ENCODE measurements at places on chromosomes 11 and 22.

- no peak for DNase-seq
Observed at GRCh38 chr22:28935713-28936112, 52.3 kb downstream of the ZNRF3 start.

DNA sequence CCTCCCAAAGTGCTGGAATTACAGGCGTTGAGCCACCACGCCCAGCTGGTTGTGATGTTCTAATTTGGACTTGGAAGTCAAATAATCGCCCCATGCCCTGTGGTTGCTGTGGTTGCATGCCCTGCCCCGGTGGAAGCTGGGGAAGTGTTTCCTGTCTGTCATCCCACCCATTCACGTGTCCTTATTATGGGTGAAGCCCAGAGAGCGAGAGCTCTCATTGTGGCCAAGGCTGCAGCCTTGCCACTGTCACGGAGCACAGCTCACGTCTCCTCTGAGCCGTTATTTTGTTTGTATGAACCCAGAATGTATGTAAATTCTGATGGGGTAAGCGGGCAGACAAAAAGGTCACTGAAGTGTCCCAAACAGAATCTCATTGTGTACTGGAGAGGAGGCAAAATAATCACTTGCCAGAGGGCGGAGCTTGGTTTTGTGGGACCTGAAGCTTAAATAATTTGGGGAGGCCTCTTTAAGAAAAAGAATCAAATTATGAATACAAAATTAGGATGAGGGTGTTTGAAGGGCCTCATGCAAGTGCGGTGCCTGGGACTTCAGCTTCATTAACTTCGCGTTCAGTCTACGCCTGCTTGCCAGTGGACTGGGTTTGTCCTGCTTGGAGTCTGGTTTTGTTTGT is 25.8 kb upstream of the TREH start:
- no peak for DNase-seq

GRCh38 chr11:133825156-133825555 is 20.2 kb downstream of the SPATA19 start:
- DNase-seq = no peak

GRCh38 chr22:16967453-16968217 is 40.4 kb downstream of the GAB4 start:
- DNase-seq = no peak

- DNase-seq = no peak
Observed at GRCh38 chr11:111439901-111440300, 60.8 kb upstream of the POU2AF1 start.

- no peak for DNase-seq
Observed at GRCh38 chr11:96006037-96006436, 82.1 kb upstream of the MTMR2 start.

GRCh38 chr11:15886866-15887265 is 469.5 kb downstream of the SOX6 start:
- DNase-seq = no peak

DNA sequence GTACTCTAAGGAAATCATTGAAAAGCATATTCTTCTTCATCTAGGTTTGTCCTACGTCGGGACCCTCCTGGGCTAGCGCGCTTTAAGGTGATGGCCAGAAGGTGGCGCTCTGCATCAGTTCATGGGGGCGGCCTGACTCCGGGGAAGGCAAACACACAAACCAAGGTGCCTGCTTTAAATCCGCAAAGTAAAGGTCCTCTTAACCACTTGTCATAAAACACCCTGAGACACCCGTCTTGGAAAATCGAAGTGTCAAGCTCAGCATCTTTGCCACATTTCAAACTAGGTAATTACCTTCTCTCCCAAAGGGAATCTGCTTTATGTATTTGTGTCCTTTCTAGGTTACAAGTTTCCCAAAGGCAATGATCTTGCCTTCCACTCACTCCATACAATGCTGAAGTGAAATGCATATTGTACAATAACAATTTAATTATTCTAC is 33.9 kb downstream of the LMO2 start:
- peak; percentile 39 for DNase-seq

GRCh38 chr11:77747381-77747969 is 73.0 kb downstream of the RSF1 start:
- no peak for DNase-seq

GRCh38 chr11:35211952-35212351 is 73.0 kb downstream of the CD44 start:
- DNase-seq = no peak

- DNase-seq = no peak
Observed at GRCh38 chr11:65141896-65142494, 7.7 kb upstream of the SYVN1 start.

DNA sequence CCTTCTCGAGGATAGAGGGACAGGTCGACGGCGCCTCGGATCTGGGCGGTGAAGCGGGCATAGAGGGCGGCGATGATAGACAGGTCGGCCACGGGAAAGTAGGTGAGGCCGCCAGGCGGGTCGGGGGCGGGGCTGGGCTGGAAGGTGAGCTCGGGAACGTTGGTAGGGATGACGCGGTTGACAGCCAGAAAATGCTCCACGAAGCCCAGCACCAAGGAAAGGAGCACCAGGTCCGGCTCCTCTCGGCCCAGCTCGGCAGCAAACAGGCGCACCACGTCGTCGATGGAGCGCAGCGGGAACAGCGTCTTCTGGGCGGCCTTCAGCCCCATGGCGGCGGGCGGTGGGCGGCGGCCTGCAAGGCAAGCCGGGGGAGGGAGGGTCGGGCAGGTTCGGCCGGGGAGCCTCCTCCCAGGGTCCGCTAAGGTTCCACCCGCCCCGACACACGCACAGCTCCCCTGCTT is 540 bp downstream of the MEN1 start:
- no peak for DNase-seq

DNA sequence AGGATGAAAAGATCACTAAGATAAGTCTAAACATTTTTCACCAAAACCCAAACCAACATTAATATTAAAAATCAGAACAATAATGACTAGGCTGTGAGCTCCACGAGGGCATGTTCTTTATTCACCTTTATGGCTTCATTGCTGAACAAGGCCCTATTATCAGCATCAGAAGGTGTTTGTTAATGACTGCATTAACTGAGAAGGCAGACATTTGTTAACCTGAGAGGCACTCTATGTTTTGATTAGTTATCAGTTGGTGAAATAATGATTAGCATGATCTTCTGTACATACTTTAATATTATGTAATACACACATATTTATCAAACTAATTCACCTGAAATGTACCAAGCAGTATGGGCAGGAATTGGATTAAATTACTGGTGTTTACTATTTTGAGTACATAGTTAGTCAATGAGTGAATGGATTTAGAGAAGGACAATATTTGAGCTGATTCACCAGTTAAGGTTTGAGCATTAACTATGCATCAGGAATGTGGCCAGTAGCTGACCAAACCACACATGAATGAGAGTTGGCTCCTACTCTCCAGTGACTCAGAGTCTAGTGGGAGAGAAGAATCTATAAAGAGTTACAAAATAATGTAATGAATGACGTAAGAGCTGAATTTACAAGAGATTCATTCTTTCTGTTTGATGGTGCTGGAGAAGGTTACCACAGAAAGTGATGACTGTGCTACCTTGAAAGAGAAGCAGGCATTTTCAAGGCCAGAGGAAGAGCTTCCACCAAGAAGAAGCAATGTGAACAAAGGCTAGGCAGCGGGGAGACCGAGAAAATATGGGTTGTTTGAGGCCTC is 6.7 kb downstream of the IL18 start:
- peak; percentile 99 for DNase-seq

DNA sequence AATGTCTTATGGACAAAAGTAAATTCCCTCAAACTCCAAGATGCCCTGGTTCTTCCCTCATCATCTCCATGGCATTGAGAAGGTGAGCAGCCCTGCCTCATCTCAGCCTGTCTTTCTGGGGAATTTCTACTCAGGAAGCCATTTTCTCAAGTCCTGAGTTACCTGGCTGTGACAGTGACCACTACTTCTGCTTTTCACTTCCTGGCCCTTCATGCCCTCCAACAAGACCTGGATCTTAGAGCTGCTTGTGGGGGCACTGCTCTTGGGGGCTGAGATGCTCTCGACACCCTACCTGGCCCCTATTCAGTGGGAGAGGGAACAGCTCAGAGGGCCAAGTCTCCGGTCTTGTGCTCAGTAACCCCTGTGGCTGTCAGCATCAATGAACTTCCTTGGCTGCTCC is 5.5 kb upstream of the IGSF22 start:
- no peak for DNase-seq

GRCh38 chr11:34755671-34756070 is 134.8 kb downstream of the EHF start:
- DNase-seq = no peak

- no peak for DNase-seq
Observed at GRCh38 chr11:102604875-102605274, 20.3 kb downstream of the MMP20 start.

GRCh38 chr11:116637766-116638165 is 135.0 kb downstream of the BUD13 start:
- DNase-seq = no peak

- no peak for DNase-seq
Observed at GRCh38 chr22:33274214-33275072, 216.3 kb upstream of the SYN3 start.

DNA sequence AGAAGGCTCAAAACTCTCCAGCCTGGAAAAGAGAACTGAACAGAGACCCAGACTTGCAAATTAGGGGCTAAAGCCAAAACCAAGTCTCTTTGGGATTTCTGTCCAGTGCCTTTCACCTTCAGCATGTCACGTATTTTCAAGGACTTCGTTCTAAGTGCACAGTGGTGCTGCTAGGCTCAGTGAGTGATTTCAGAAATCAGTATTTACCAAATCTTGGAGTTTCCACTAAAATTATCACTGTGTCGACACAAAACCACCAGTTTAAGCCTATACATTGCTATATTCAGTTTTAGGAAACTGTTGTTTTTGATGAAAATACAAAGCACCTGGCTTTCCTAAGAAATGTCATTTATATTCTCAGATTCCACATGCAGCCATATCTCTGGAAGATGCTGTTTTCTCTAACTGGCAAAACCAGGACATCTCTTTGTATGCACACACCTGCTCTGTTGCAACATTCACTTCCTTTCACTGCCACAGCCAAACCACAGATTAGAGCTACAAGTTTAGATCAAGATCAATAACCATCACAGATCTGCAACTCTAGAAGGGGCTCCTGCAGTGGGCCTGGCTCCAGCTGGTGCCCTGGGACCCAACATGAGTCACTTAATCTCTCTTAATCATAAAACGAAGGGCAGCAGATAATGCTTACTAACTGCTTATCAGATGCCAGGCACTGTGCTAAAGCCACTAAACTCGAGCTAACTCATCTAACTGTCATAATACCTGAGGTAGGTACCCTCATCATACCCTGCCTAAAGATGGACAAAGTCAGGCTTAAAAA is 22.3 kb downstream of the SMCO4 start:
- DNase-seq = no peak

GRCh38 chr11:130313383-130314183 is 1.1 kb downstream of the ZBTB44 start:
- peak; percentile 35 for DNase-seq

DNA sequence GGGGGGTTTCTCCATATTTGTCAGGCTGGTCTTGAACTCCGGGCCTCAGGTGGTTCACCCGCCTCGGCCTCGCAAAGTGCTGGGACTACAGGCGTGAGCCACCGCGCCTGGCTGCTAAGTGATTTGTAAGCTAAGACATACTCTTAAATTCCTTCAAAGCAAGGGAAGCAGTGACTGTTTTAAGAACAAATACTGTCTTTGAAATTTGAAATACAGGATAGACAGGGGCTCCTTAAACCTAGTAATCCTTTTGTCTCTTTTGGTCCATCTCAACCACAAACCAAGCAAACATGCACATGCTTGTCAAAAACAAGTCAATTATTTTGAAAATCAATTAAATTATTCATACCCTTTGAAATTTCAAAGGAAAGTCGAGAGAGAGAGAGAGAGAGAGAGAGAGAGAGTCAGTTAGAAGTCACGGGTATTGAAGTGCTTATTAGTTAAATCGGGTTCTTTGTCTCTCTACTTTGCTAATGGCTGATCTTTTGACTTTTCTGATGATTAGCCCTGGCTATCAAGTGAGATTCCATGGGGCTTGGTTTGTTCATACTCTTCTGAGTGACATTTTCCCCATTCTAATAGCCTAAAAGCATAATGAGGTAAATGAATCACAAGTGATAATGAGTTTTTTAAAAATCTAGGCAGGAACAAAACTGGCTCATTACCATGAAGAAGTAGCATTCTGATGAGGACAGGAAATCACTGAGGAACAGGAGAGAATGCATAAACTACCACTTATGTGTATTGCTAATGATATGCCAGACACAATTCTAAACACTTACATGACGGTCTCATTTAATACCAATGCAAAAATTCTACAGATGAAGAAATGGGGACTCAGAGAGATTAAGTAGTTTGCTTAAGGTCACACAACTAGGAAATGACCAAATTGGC is 48.0 kb downstream of the MCHR1 start:
- no peak for DNase-seq

- DNase-seq = no peak
Observed at GRCh38 chr22:49576241-49577141, 251.2 kb downstream of the BRD1 start.

- no peak for DNase-seq
Observed at GRCh38 chr11:45216901-45217300, 69.2 kb downstream of the SYT13 start.

- no peak for DNase-seq
Observed at GRCh38 chr22:22599248-22599647, 40.2 kb upstream of the PRAME start.

DNA sequence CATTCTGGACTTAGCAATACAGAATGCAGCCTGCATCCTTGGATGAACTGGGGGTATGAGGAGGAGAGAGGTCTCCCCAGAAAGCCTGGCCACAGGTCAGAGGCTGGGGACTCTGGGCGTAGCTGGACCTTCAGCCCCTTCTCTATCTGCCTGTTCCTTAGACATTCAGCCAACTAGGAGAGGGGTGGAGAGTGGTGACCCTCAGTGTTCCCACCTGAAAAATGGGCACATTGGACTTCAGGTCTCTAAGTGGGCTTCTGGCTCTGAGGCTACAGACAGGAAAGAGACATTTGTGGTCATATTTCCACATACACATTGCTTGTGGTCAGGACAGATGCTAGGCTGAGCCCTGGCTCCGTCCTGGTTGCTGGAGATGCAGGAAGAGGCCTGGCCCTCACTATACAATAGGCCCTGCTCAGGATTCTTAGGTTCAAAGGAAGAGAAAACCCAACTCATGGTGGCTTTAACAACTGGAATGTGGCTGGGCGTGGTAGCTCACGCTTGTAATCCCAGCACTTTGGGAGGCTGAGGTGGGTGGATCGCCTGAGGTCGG is 30.1 kb upstream of the CBX7 start:
- no peak for DNase-seq

DNA sequence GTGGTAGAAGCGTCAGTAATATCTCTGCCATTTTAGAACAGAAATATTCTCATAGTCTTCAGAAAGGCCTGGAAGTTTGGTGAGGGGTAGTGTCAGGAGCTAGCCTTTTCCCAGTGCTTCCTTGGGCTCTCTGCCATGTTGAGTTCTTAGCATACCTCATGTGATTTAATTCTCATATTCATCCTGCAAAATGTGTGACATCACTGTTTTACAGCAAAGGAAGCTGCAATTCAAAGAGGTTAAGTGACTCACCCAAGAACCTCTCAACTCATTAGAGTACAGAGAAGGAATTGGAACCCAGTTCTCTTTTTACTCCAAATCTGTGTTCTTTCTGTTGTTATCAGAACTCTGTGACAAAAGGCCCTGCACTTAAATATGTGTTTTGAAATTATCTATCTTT is 72.1 kb downstream of the RNF169 start:
- DNase-seq = peak; percentile 58

GRCh38 chr11:60193687-60194433 is 11.0 kb upstream of the MS4A6A start:
- peak; percentile 72 for DNase-seq

GRCh38 chr11:86138958-86139357 is 70.1 kb upstream of the PICALM start:
- DNase-seq = no peak

- no peak for DNase-seq
Observed at GRCh38 chr11:76244316-76244851, 38.1 kb upstream of the WNT11 start.

- no peak for DNase-seq
Observed at GRCh38 chr11:129503646-129504045, 128.0 kb downstream of the BARX2 start.
